ENCODE measurements at places on chromosomes 1 and 21. TPM values are rescaled to one million over a fixed set of nuclear protein-coding genes. Genes with fewer than 3 reads are reported as not detected.

Gene CA14
- total RNA-seq, result 0.48 TPM

Gene CR1
- total RNA-seq, result 1.6 TPM

Gene TTC3
- 161 TPM for total RNA-seq

Gene RNF186
- total RNA-seq, result 79.7 TPM

Gene DMBX1
- total RNA-seq, result not detected

Gene VHLL
- not detected for total RNA-seq

Gene MINDY1
- total RNA-seq, result 44.8 TPM

Gene PLA2G5
- total RNA-seq, result 2.9 TPM

Gene PDC
- not detected for total RNA-seq

Gene FCRL4
- total RNA-seq, result not detected

Gene ZBTB8B
- not detected for total RNA-seq

Gene CHI3L1
- not detected for total RNA-seq

Data from transverse colon (tissue), 4 donors.